M059J (cell line): ENCODE measurements at places on chromosomes 7 and 10.

GRCh38 chr7:2255145-2256139 is 13.4 kb downstream of the NUDT1 start:
- DNase-seq: peak; percentile 91

GRCh38 chr10:27537787-27538186 is 33.7 kb downstream of the RAB18 start:
- peak; percentile 2 for DNase-seq

DNA sequence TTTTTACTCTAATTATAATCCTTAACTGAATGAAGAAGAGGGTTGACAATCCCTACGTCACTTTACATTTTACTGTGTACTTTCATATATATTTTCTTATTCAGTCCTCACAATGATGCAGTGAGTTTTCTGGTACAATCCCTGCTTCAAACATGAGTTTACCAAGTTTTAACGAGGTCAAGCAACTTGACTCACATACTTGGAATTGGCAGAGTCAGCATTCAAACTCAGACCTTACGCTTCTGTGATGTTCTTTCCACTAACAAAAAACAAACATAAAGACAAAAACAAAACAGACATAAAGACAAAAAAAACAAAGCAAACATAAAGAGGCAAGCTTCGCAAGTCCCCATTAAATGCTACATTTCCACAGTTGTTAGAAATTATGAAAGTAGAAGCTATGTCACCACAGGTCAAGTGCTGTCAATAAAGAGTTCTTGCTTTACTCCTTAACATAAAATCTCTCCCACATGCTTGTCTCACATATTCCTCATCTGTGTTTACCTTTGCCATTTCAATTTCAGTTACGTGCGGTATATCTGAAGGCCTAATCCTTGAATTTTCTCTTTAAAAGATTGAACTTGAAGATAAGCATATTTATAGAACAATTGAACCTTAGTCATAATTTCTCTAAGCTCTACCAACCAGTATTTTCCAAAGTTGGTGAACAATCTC is 217.3 kb downstream of the CELF2 start:
- DNase-seq: no peak

- peak; percentile 64 for DNase-seq
Observed at GRCh38 chr7:91351374-91351773, 87.1 kb downstream of the FZD1 start.

GRCh38 chr10:29394321-29394932 is 105.6 kb downstream of the LYZL1 start:
- DNase-seq: no peak

DNA sequence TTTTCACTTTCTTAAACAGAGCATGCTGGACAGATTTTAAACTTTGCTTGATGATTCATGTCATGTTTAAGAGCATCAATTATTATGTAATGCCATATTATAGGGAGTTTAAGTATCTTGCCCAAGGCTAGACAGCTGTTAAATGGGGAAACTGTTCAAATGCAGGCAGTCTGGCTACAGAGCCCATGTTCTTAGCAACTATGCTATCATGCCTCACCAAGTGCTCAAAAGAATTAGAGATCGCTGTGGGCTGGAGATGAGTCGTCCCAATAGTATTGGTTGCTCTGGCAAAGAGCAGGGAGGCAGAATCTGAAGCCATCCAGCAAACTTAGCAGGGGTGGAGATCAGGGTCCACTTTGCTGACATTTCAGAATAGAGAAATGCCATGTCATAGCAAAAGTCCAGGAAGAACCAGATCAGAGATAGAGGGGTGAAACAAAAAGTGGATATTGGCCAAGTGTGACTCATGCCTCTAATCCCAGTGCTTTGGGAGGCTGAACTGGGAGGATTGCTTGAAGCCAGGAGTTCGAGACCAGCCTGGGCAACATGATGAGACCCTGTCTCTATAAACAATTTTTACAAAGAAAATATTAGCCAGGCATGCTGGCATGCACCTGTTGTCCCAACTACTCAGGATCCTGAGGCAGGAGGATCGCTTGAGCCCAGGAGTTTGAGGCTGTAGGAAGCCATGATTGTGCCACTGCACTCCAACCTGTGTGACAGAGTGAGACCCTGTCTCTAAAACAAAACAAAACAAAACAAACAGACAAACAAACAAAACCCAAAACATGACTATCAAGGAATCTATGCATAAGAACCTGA is 57.8 kb downstream of the BAMBI start:
- peak; percentile 78 for DNase-seq

- DNase-seq: no peak
Observed at GRCh38 chr7:25626451-25627131, 398.3 kb upstream of the NPVF start.

GRCh38 chr7:128902761-128903585 is 7.5 kb downstream of the KCP start:
- peak; percentile 50 for DNase-seq

- DNase-seq: no peak
Observed at GRCh38 chr7:129208667-129209066, 16.2 kb upstream of the AHCYL2 start.

DNA sequence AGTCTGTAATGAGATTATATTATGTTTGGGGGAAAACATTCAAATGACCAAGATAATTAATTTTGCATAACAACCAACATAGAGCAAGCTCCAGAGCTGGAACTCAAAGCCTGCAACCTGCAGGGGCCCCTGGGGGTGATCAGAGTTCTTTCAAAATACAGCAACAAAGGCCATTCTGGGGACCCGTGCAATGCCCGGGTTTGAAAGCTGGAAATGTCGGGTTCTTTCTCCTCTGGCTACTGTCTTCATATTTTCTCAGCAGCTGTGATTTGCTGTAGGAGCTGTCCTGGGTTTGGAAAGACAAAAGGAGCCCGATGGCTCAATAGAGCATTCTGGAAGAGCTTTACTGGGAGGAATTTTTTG is 30.8 kb upstream of the CARD11 start:
- DNase-seq: no peak

DNA sequence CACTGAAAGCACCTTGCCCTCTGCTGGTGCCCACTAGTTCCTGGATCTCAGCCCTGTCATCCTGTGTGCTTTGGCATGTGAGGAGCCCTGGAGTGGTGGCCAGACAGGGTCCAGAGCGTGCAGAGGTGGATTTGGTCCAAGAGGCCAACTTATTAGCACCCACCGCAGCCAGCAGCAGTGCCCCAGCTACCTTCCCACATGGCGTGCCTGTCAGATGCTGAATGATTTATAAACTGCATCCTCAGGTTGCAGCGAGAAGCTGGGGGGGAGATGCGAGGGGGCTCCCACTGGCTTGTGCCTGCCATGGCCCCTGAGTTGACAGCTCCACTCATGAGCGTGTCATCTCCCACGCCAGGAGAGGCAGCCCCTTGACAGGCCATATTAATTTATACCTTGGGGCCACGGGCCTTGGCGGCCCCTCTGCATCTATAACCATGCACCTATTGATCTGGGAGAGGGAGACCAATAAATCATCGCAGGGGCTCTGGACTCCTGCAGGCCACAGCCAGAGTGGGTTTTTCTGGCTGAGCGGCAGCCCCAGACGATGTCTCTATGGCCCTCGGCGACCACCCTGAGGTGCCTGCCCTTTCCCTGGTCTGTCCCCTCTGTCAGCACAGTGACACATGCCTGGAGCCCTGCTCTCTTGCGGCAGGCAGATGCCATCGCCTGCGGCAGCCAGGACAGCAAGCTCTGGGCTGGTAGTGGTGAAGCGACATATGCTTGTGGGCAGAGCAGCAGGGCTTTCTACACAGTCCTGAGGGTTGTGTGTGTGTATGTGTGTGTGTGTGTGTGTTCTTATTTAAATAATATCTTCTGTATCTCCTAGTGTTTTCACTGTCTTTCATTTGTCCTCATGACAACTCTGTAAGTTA is 120.8 kb downstream of the CDH23 start:
- DNase-seq: no peak

DNA sequence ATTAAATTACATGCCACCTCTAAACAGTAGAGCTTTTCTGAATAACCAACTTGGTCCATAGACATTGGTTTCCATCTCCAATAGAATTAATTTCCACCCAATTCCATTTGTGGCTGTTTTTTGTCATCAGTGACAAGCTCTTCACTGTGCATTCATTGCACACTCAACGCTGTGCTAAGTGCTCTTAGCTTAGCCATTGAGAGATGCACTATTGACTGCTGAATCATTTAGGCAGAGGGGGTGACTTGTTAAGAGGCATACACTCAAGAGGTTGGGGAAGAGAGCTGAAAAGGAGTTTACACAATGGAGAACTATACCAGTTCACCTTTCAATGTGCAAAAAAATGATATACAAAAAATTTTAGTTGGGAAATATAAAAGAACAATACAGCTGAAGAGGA is 31.9 kb upstream of the CBLL1 start:
- DNase-seq: no peak

GRCh38 chr7:16619979-16620408 is 25.6 kb downstream of the ANKMY2 start:
- DNase-seq: no peak

GRCh38 chr10:62079885-62080559 is 178.5 kb downstream of the ARID5B start:
- no peak for DNase-seq

GRCh38 chr10:133245439-133246235 is 8.0 kb downstream of the VENTX start:
- DNase-seq: no peak

DNA sequence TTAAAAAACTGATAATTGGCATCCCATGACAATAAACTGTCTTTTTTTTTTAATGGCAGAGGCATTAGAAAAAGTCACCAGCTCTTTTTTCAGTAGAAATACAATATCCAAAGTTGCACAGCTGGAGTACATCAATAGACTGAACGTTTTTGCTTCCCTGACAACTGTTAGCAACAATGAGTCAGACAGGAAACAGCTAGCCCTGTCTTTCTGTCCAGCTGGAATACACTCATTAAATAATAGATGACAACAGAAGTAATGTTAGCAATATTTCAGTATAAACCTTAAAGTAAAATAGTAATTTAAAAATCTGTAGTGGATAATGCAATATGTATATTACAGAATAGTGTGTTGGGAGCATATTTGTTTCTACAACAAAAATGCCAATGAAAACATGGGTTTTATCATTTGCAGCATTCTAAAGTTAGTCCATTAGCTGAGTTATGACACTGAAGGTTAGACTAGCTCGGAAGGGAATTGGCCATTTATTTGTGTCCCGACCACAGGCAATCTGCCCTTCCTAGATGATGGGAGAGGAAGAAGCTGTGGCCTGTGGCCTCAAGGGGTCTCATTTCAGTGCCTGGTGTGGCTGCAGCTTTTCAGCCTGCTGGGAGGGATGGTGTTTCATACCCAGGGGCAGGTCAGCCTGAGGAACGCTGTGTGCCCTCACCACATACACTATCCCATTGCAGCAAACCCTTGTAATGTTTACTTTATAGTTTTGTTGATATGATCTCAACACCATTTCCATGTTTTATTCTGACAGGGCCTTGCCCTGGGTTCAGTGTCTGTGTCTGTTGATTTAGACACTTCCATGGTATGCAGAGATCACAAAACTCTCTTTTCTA is 173.3 kb downstream of the SLC16A9 start:
- peak; percentile 55 for DNase-seq

- DNase-seq: no peak
Observed at GRCh38 chr10:67668448-67668847, 27.5 kb downstream of the CTNNA3 start.

DNA sequence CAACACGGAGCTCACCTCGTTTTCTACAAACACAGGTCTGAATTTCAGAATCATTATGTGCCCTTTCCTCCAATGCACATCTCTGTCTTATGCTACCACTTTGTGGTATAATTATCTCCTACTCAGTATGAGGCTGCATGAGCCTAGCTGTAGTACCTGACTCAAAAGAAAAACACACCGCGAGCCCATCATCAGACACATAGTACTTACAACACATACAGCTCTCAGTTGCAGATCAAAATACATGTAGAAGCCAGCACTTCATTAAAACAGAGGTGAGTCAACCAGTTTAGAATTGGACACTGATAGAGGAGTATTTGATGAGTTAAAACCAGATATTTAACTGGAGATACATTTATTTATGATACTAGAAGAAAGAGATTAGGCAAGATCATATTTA is 1.4 kb upstream of the RTKN2 start:
- DNase-seq: no peak

DNA sequence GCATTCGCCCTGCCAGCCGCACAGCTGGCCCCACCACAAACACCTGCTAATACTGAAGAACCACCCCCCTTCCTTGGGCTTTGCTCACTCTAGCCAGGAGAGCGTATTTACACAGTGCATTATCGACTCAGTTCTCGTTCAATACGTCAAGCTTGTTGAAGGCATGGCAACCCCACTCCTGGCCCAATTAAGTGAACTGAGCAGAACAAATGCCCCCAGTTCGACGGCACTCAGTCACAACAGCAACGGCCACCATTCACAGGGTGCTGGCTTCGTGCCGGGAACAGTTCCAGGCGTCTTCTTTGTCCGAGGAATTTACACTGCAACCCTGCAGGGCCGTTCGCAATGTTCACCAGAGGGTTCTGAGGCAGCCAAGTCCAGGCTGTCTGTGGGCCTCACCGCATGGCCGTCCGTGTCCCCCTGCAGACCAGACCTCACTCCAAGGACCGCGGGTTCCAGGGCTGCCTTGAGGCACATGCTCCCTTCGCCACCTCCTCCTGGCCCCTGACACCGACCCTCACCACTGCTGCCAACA is 175.3 kb downstream of the DIP2C start:
- no peak for DNase-seq

DNA sequence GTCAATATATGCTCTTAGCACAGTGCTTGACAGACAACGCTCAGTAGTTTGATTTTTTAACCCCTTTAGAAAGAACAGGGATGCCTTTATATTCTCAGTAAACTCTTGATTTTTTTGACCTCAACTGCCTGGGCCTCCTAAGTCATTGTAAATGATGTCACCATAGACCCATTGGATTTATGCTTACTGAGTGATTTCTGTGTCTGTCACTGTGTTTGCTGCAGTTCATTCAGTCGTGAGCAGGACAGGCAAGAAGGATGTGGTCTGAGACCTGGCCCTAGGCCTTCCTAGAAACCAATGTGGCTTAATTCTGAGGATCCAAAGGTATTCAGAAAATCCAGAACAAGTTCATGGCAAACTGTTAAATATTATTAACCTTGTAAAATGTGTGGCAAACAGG is 868.1 kb downstream of the XPNPEP1 start:
- no peak for DNase-seq

GRCh38 chr10:92124616-92125143 is 166.2 kb downstream of the CPEB3 start:
- DNase-seq: peak; percentile 82

- DNase-seq: peak; percentile 31
Observed at GRCh38 chr10:60757420-60757895, 20.8 kb upstream of the CDK1 start.

- no peak for DNase-seq
Observed at GRCh38 chr10:64075604-64076003, 554.4 kb downstream of the REEP3 start.
